ENCODE measurements at places on chromosomes 2 and 18. TPM values are rescaled to one million over a fixed set of nuclear protein-coding genes. Genes with fewer than 3 reads are reported as not detected.

CSRNP3 gene
- total RNA-seq: 2.3 TPM

DNA sequence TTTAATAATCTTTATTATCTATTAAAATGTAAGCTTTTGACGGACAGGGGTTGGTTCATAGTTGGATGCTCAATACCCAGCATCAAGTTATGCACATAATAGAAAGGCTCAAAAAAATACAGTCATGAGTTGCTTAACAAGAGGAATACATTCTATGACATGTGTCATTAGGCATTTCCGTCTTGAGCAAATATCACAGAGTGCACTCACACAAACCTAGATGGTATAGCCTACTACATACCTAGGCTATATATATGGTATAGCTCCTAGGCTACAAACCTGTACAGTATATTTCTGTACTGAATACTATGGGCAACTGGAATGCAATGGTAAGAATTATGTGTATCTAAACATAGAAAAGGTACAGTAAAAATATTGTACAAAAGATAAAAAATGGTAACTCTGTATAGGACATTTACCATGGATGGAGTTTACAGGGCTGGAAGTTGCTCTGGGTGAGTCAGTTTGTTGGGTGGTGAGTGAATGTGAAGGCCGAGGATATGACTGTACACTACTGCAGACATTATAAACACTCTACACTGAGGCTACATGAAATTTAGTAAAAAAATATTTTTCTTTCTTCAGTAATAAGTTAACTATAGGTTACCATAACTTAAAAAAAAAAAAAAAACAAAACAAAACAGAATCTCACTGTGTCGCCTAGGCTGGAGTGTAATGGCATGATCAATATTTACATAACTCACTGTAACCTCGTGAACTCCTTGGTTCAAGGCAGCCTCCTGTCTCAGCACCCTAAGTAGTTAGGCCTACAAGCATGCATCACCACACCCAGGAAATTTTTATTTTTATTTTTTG lies 201.2 kb downstream of the NBAS start:
- H3K4me3 ChIP-seq: no peak overlapping the region
- no peak for DNase-seq
- no peaks in the 10 kb centered on the region for H3K27me3 ChIP-seq
- H3K4me1 ChIP-seq: no peaks in the 10 kb centered on the region

GRCh38 chr2:190862571-190862991 lies 18.0 kb upstream of the GLS start:
- H3K36me3 ChIP-seq: no peaks in the 10 kb centered on the region
- H3K27ac ChIP-seq: no peak overlapping the region
- no peak for DNase-seq
- no peaks in the 10 kb centered on the region for H3K27me3 ChIP-seq
- H3K4me1 ChIP-seq: peaks cover 30% of the 10 kb centered on the region

GRCh38 chr2:106653465-106653864 lies 166.3 kb downstream of the CD8B2 start:
- H3K36me3 ChIP-seq: no peaks in the 10 kb centered on the region
- no peak for DNase-seq
- H3K4me3 ChIP-seq: no peak overlapping the region
- no peak overlapping the region for H3K27ac ChIP-seq

DNA sequence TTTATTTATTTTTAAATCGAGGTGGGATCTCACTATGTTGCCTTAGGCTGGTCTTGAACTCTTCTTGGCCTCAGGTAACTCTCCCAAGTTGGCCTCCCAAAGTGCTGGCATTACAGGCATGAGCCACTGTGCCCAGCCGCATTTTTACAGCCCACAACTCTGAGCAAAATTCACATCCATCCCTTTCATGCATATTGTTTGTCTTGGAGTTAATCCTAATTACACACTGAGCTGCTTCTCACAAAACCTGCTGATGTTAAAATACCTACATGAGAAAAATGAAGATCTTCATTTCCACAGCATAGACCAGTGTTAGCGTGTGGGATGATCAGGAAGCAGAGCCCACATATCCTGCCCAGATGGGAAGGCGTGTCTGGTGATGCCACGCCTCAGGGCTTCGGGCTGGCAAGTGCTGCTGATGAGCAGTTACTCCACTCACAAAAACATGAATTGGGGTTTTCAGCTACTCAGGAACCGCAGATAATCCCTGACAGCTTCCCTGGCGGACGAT lies 14.6 kb downstream of the ITGB1BP1 start:
- peaks cover 72% of the 10 kb centered on the region for H3K36me3 ChIP-seq
- no peak for DNase-seq
- no peak overlapping the region for H3K4me3 ChIP-seq
